ENCODE measurements at places on chromosomes 11 and 22.

DNA sequence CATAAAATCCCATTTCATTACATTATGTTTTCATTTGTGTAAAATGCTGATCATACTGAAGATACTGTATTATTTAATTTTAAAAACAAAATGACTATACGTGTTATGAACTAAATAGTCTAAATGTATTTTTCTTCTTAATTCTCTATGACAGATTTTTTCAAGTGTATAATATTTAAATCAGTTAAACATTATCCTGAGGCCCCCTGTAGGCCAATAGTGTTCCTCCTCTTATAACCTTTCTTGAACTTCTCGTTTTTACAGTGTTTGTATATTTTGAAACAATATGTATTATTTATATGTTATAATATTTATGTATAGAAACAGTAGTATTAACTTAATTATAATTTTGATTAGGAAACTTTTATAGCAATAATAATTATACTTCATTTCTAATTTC, 151.1 kb upstream of the CHORDC1 start:
- no peak for DNase-seq

- no peak for DNase-seq
Measured at GRCh38 chr22:31898926-31899325, 45.4 kb upstream of the YWHAH start.

GRCh38 chr11:8206251-8207079, 37.6 kb upstream of the RIC3 start:
- peak; percentile 73 for DNase-seq

DNA sequence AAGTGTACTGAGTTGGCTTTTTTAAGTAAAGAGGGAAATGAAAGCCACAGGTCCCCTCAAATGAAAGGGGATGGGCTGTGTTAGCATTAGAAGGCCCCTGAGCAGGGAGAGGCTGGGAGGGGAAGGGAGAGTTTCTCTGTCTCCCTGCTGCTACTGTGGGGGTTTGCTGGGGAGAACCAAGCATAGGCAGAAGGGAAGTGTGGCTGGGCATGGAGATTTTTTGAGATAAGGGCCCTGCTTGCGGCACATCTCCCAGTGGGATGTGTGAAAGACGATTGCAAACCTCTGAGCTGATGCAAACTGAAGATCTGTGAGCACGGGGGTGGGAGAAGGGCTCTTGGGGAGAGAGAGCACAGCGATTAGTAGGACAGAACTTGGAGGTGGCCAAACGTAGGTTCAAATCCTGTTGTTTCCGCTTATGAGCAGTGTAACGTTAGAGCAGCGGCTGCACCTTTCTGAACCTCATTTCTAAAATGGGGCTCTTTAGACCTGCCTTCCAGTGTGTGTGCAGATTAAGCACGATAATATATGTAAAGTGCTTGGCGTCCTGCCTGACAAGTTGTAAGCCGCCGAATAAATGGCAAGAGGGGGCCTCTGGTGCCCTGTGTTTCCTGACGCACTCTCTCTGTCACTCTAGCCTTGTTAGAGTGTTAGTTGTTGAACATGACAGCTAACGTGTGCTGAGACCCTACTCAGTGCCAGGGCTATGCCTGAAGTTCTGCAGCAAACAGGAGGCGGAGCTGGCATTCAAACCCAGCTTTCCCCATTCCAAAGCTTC, 122.3 kb downstream of the GRIK4 start:
- DNase-seq: no peak

DNA sequence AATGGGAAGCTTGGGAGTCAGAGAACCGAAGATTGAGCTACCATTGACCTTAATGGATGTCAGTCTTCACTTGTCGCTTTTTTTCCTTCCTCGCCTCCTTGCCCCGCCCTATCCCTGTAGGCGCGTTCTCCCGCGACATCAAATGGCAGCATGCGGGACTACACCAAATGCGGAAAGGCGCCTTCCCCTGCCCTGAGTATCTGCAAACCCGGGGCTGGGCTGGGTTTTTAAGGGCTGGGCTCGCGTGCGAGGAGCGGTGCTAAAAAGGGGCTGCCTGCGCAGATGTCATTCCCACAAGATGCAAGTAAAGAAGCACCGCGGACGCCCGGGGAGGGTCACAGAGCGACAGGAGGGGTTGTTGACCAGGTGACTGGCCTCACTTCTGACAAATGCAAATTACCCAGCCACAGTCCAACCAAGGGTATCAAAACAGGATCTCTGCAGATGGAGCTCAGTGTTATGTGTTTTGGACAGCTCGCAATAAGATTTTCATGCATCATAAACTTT, 4.7 kb upstream of the FAM111B start:
- DNase-seq: peak; percentile 50

DNA sequence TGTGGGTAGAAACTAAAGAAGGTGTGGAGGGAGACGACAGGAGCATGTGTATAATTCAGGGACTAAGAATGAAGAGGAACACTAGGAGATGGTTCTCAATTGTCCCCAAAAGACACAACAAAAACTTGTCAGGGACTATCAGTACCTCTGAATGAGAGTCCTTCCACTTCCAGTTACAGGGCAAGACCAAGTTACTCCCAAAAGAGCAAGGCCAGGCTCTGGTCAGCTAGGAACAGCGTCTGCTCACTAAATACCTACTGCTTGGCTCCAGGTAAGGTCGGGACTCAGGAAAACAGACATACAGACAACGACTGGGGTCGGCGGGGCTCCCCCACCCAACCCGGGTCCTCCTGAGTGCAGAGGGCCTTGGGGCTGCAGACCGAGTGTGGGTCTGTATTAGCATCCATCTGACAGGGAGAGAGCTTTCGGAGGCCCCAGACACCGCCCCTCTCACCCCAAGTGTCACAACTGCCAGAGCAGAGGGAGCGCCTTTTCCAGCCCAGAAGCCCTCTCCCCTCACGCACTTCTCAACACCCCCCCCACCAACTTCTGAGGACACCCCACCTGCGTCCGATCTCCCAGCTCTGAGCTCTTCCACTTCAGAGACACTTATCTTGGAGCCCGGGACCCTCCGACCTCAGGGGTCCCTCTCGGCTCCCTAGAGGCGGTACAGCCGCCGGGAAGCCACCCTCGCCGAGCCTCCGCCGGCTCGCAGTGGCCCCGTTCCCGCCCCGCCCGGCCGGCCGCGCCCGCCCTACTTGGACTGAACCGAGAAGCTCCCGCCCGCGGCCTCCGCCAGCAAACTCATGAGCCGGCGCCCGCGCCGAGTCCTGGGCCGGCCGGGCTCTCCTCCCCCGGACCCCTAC, 522 bp downstream of the RHOG start:
- DNase-seq: no peak

DNA sequence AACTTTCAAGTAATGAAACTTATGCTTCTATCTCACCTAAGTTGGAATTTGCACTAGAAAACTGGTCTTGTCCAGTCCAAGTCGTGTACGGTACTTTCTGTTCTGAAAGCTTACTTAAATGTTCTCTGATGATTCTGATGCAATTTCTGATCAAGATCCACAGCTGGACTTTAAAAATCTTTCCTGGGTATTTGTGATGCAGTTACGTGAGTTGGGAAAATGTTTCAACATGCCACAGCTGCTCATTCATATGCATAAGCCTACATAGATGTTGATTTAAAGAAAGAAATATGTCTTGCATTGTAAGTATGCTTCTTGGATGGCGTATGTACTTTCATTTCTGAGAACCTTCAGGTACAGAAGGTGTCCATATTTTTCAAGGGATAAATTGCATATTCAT, 493.7 kb upstream of the CCDC90B start:
- no peak for DNase-seq

- no peak for DNase-seq
Measured at GRCh38 chr11:17020831-17021230, 6.6 kb upstream of the PLEKHA7 start.

GRCh38 chr11:70067591-70068341, 10.4 kb upstream of the ANO1 start:
- DNase-seq: no peak

- DNase-seq: no peak
Measured at GRCh38 chr11:70487756-70488155, 89.4 kb downstream of the CTTN start.

Data from left cardiac atrium (tissue), 4 donors.